ENCODE measurements at places on chromosomes 11 and 22. TPM values are rescaled to one million over a fixed set of nuclear protein-coding genes. Genes with fewer than 3 reads are reported as not detected.
A peak's percentile ranks its signal among the peaks of the same experiment; 100 is the strongest.

- H3K36me3 ChIP-seq: no peaks in the 10 kb centered on the region
- peaks cover 20% of the 10 kb centered on the region for H3K27me3 ChIP-seq
- H3K4me1 ChIP-seq: peaks cover 10% of the 10 kb centered on the region
- peak overlapping the region; percentile 70 for H3K4me3 ChIP-seq
- peak overlapping the region; percentile 88 for H3K27ac ChIP-seq
- DNase-seq: peak; percentile 69
Measured at GRCh38 chr11:46913484-46913883, 4.9 kb downstream of the LRP4 start.

DNA sequence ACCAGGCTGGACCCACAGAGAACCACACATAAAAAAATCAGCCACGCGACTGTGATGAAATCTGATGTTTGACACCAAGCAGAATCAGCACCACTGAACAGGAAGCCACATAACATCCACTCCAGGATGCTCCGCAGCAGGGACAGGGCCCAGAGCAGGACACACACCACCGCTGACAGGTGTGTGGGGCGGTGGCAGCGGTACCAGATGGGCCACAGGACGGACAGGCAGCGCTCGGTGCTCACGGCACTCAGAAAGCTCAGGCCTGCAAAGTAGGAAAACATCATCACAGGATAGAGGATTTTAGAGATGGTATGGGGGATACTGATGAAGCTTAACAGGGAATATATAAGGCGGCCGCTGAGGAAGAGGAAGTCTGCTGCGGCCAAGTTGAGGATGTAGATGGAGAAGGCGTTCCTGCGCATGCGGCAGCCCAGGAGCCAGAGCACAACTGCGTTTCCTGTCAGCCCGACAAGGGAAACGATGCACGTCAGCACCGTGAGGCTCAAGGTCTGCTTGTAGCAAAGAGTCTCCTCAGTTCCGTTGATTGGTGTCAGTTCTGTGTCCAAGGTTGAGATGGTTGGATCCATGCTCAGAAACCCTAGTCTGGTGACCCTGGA is 4.9 kb downstream of the MRGPRX1 start:
- no peak overlapping the region for H3K27ac ChIP-seq
- H3K27me3 ChIP-seq: peaks cover 13% of the 10 kb centered on the region
- no peak overlapping the region for H3K4me3 ChIP-seq
- H3K36me3 ChIP-seq: no peaks in the 10 kb centered on the region

GRCh38 chr11:128261011-128261421 is 326.3 kb downstream of the ETS1 start:
- DNase-seq: no peak
- H3K27me3 ChIP-seq: no peaks in the 10 kb centered on the region
- H3K4me1 ChIP-seq: no peaks in the 10 kb centered on the region
- no peaks in the 10 kb centered on the region for H3K36me3 ChIP-seq

- H3K36me3 ChIP-seq: no peaks in the 10 kb centered on the region
- no peak overlapping the region for H3K4me3 ChIP-seq
- no peak for DNase-seq
- H3K27ac ChIP-seq: no peak overlapping the region
- H3K4me1 ChIP-seq: no peaks in the 10 kb centered on the region
Measured at GRCh38 chr22:29936186-29936585, 53.2 kb downstream of the MTMR3 start.

TUBA8 gene
- 0.58 TPM for total RNA-seq

GRCh38 chr22:25407859-25408229 is 156.6 kb upstream of the GRK3 start:
- no peak for DNase-seq
- H3K4me1 ChIP-seq: no peaks in the 10 kb centered on the region
- no peaks in the 10 kb centered on the region for H3K27me3 ChIP-seq
- H3K27ac ChIP-seq: no peak overlapping the region
- H3K4me3 ChIP-seq: no peak overlapping the region

All from endodermal cell (in vitro differentiated cells).